ENCODE measurements at places on chromosomes 16 and 17. TPM values are rescaled to one million over a fixed set of nuclear protein-coding genes. Genes with fewer than 3 reads are reported as not detected.

DNA sequence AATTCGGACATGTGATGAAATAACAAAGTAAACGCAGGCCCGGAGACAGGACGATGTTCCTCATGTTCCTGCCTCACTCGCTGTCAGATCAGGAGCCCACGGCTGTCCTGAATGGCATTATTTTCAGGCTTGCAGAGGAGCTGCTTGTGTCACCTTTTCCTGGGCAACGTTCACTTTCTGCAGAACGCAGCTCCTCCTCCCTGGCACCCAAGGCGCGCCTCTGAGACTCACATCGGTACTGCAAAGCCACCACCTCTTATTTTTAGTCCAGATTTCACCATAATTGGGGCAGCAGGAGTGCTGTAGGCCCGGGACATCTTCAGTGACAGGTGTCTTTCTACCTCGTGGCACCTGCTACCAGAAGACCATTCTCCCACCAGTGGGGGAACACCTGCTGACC is 8.0 kb upstream of the C16orf96 start:
- H3K27me3 ChIP-seq, result no peaks in the 10 kb centered on the region
- H3K27ac ChIP-seq, result no peak overlapping the region
- DNase-seq, result no peak
- no peak overlapping the region for H3K4me3 ChIP-seq
- no peaks in the 10 kb centered on the region for H3K36me3 ChIP-seq

- H3K27me3 ChIP-seq, result no peaks in the 10 kb centered on the region
- no peaks in the 10 kb centered on the region for H3K4me1 ChIP-seq
- no peaks in the 10 kb centered on the region for H3K36me3 ChIP-seq
- no peak overlapping the region for H3K4me3 ChIP-seq
These were observed 205.2 kb upstream of the WSB1 start for GRCh38 chr17:27088767-27089078.

GRCh38 chr16:78930561-78930960 is 670.0 kb downstream of the MAF start:
- H3K4me1 ChIP-seq, result peaks cover 2% of the 10 kb centered on the region
- DNase-seq, result no peak
- H3K36me3 ChIP-seq, result no peaks in the 10 kb centered on the region
- no peak overlapping the region for H3K27ac ChIP-seq

DNA sequence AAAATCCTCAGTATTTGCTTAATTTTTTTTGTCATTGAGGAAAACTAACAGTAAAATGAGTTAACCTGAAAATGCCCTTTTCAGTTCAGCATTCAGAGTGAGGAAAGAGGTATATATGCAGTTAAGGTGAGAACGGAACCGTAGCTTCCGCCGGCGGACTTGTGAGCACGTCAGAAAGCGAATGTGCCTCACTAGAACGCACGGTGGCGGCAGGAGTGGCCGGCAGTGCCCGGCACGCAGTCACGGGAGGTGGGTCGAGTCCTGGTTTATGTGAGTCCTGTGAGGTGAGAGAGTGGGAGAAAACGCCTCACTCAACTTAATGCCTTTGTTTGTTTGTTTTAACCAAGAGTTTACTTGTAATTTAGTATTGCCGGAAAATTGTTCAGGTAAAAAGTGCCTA is 6.1 kb downstream of the SEC14L1 start:
- H3K27ac ChIP-seq, result no peak overlapping the region
- H3K36me3 ChIP-seq, result peaks cover 36% of the 10 kb centered on the region
- H3K4me3 ChIP-seq, result no peak overlapping the region
- H3K27me3 ChIP-seq, result no peaks in the 10 kb centered on the region
- H3K4me1 ChIP-seq, result peaks cover 21% of the 10 kb centered on the region
- no peak for DNase-seq

DNA sequence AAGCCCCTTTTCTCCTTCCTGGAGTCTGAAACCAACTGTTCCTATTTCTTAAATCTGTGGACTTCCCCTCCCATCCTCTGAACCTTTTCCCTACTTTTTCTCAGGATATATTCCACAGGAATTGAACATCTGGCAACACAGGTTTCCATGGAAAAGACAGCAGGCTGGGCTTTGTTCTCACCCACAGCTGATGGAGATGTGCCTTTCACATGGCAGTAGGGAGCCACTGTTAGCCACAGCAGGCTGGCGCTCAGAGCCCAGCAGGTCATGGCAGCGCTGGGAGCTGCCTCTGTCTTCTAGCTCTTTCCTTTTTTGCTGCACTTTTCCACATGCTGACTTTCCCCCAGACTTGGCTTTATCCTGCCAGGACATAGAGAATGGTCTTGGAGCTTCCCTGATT is 116.4 kb upstream of the NLRP1 start:
- no peak overlapping the region for H3K4me3 ChIP-seq
- no peaks in the 10 kb centered on the region for H3K27me3 ChIP-seq
- no peak overlapping the region for H3K27ac ChIP-seq
- no peaks in the 10 kb centered on the region for H3K36me3 ChIP-seq
- peaks cover 28% of the 10 kb centered on the region for H3K4me1 ChIP-seq

- H3K36me3 ChIP-seq, result no peaks in the 10 kb centered on the region
- no peak overlapping the region for H3K27ac ChIP-seq
- H3K27me3 ChIP-seq, result no peaks in the 10 kb centered on the region
- no peak overlapping the region for H3K4me3 ChIP-seq
- H3K4me1 ChIP-seq, result no peaks in the 10 kb centered on the region
- DNase-seq, result no peak
These were observed 17.3 kb upstream of the SPN start for GRCh38 chr16:29645694-29646187.

DNA sequence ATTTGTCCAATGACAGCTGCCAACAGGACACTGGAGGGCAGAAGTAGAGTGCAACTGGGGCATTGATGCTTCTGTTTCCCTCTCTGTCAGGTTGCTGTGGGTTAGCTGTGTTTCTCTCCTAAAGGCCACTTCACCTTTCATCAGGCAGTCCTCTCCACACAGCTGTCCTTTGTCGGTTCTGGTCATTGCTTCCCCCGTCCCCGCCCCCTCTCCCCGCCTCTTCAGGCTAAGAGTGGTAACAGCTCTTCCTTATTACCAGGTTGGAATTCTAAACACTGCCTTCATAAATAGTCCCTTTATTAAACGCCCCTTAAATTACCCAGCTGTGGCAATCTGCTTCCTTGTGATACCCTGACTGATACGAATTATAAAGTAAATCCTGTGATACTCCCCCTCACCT is 31.8 kb upstream of the NSRP1 start:
- H3K4me3 ChIP-seq, result no peak overlapping the region
- H3K27me3 ChIP-seq, result no peaks in the 10 kb centered on the region
- H3K4me1 ChIP-seq, result no peaks in the 10 kb centered on the region

DNA sequence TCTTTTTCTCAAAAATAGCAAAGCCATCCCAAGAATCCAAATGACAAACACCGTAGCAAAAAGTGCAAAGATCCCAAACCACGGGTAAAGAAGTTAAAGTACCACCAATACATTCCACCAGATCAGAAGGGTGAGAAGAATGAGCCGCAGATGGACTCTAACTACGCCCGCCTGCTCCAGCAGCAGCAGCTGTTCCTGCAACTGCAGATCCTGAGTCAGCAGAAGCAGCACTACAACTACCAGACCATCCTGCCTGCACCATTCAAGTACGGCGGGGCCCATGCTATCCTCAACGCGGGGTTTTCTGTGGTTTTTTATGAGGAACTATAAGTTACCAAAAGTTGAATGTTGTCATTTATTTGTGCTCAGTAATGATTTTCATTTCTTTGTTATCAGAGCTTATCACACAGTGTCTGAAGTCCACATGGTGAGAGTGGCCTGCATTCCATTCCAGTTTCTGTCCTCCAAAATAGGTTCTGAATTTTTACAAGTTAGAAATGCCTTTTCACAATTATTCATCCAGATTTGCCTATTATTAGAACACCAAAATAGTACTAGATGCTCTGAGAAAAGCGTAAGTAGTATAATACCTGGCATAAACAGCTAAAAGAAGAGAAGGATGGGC is 169.2 kb downstream of the MRTFB start:
- peaks cover 17% of the 10 kb centered on the region for H3K36me3 ChIP-seq
- no peak for DNase-seq
- H3K27ac ChIP-seq, result peak overlapping the region; percentile 26
- no peak overlapping the region for H3K4me3 ChIP-seq
- H3K4me1 ChIP-seq, result no peaks in the 10 kb centered on the region

GRCh38 chr17:8755590-8756255 is 2.6 kb downstream of the SPDYE4 start:
- H3K4me1 ChIP-seq, result no peaks in the 10 kb centered on the region
- no peak for DNase-seq
- H3K36me3 ChIP-seq, result no peaks in the 10 kb centered on the region
- H3K4me3 ChIP-seq, result no peak overlapping the region
- no peak overlapping the region for H3K27ac ChIP-seq

HS3ST6 gene
- total RNA-seq, result not detected

C17orf50 gene
- not detected for total RNA-seq

KRTAP4-9 gene
- total RNA-seq, result not detected

TRPV3 gene
- 2.2 TPM for total RNA-seq

SLC6A2 gene
- total RNA-seq, result 0.11 TPM

CD300E gene
- total RNA-seq, result 0.17 TPM

ROGDI gene
- total RNA-seq, result 42.3 TPM

TMEM92 gene
- 3.3 TPM for total RNA-seq

All from spinal cord (tissue), 10 donors.